Left lung (tissue), 14 donors: ENCODE measurements at places on chromosomes 3 and 15.

- H3K4me3 ChIP-seq = no peak overlapping the region
- no peaks in the 10 kb centered on the region for H3K27me3 ChIP-seq
- H3K36me3 ChIP-seq = no peaks in the 10 kb centered on the region
Observed at GRCh38 chr15:62828364-62828763, 214.2 kb upstream of the TPM1 start.

- H3K36me3 ChIP-seq = peaks cover 28% of the 10 kb centered on the region
- H3K4me3 ChIP-seq = no peak overlapping the region
- H3K27me3 ChIP-seq = no peaks in the 10 kb centered on the region
- no peaks in the 10 kb centered on the region for H3K4me1 ChIP-seq
- H3K27ac ChIP-seq = no peak overlapping the region
Observed at GRCh38 chr3:171123915-171124314, 97.4 kb upstream of the SLC2A2 start.

DNA sequence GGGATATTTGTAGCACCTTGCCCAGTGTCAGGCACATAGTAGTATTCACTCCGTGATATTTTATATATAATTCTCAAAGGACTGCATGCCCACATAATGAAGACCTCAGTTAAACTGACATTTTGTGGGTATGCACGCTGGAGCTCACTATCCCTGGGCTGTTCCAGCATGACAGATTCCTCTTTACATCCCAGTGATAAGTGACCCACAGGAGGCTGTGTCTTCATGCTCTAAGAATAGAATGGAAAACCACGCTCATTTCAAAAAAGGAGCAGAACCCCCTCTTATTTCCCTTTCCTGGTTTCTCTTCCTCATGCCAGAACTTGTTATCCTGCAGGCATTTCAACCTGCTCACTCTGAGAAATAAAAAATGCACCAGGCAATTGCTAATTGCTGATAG lies 717.5 kb downstream of the AGBL1 start:
- no peaks in the 10 kb centered on the region for H3K27me3 ChIP-seq
- no peaks in the 10 kb centered on the region for H3K4me1 ChIP-seq
- no peak overlapping the region for H3K4me3 ChIP-seq
- no peak overlapping the region for H3K27ac ChIP-seq
- no peaks in the 10 kb centered on the region for H3K36me3 ChIP-seq

GRCh38 chr3:30342318-30343060 lies 263.9 kb upstream of the TGFBR2 start:
- H3K4me1 ChIP-seq = peaks cover 6% of the 10 kb centered on the region
- no peaks in the 10 kb centered on the region for H3K27me3 ChIP-seq
- DNase-seq = no peak
- H3K36me3 ChIP-seq = no peaks in the 10 kb centered on the region
- peak overlapping the region; percentile 37 for H3K27ac ChIP-seq
- H3K4me3 ChIP-seq = no peak overlapping the region

GRCh38 chr3:153252963-153253362 lies 90.9 kb downstream of the RAP2B start:
- no peaks in the 10 kb centered on the region for H3K4me1 ChIP-seq
- DNase-seq = no peak
- no peaks in the 10 kb centered on the region for H3K27me3 ChIP-seq
- no peaks in the 10 kb centered on the region for H3K36me3 ChIP-seq
- no peak overlapping the region for H3K4me3 ChIP-seq

DNA sequence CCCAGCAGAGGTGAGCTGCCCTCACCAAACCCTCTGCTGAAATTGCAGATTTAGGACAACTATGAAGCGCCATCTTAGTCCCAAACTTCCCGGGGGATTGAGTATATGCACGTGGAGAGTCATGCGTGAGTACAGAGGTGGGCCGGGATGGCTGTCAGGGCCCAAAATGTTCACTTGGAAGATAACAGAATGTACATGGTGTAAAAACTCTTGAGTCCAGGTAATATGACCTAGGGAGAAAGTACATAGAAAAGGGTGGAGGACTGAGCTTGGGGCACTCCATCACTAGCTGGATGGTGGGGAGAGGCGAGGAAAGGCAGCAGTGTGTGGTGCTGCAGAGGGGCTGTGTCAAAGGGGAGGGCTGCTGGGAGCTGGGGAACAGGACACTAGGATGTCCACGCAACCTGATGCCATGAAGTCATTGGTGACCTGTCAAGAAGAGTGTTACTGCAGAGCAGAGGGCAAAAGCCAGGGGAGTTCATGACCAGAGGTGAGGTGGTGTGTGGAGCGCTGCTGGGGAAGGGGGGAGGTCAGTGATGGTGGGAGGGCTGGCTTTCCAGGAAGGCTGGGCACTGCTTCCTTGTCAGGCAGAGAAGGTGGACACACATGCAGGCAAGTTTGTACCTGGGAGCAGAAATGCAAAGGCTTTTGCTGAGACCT lies 236.2 kb upstream of the LYSMD4 start:
- no peaks in the 10 kb centered on the region for H3K36me3 ChIP-seq
- DNase-seq = no peak
- H3K4me3 ChIP-seq = no peak overlapping the region
- H3K4me1 ChIP-seq = no peaks in the 10 kb centered on the region
- H3K27me3 ChIP-seq = no peaks in the 10 kb centered on the region
- no peak overlapping the region for H3K27ac ChIP-seq
